ENCODE measurements at places on chromosomes 4 and X. TPM values are rescaled to one million over a fixed set of nuclear protein-coding genes. Genes with fewer than 3 reads are reported as not detected.

Gene ERAS
- total RNA-seq, result not detected

Gene ZAR1
- total RNA-seq, result not detected

DNA sequence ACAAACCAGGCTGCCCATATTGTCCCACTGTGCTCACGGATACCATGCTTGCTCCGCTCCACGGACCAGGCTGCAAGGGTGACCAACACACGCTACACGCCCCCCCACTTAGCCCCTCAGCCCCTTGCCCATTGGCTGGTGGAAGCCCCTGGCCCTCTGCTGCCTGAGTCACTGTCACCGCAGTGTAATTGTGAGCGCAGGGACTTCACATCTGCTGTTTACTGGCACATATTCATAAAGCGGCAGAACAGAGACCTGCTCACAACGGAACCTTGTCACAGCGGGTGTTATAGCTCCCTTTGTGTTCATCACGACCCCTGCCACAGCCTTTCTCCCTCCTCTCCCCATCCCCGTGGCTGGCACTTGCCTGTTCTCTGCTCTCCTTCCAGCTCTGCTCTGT lies 83.7 kb downstream of the PSAPL1 start:
- DNase-seq, result no peak

DNA sequence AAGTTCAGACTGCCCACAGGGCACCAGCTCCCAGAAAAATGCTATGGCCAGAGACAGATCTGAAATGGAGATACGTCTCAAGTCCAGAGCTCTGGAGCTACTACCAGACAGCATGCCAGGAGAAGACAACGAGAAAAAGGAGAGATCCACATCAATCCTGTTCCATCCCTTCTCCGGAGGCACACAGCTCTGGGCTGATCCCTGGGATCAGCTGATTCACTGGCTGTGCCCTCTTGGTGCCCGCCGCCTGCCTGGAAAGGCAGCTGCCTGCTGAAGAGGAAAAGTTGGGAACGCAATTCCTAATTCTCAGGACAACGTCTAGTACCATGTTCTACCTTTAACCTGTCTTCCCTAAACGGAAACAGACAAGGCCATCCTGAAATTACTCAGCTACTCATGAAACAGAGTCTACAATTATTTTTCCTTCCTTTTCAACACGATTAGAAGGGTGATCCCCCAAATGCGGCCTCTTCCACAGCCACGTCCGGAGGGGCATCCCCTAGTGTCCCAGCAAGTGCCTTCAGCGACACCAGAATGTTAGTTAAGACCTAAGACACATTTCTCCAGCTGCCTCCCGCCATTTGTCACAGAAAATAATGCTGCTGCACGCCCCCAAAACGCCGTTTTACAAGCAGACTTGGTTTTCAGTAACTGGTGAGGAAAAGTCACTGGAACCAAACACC lies 2.4 kb downstream of the ZFYVE28 start:
- no peak for DNase-seq

GRCh38 chr4:26503844-26504243 lies 13.6 kb upstream of the CCKAR start:
- no peak for DNase-seq

DNA sequence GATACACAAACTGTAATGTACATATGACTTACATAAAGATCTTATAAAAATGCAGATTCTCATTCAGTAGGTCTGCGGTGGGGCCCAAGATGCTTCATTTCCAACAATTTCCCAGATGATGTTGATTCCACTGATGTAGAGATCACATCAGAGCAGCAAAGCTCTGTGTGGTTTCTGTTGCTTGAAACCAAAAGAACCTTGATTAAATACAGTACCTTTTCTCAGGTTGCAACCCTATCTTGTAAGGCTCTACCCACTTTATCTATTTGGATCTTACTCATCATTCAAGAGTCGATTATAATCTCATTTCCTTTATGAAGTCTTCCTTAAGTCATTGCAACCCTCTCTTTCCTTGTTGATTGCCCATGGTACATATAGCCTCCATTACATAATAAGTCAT lies 816.8 kb downstream of the RPA4 start:
- no peak for DNase-seq

Data from mesenteric fat pad (tissue), 1 donor.